Ovary (tissue), 10 donors: ENCODE measurements at places on chromosomes 1 and 21.
A peak's percentile ranks its signal among the peaks of the same experiment; 100 is the strongest.

GRCh38 chr1:223700942-223701637, 11.2 kb upstream of the CAPN2 start:
- peak; percentile 59 for DNase-seq

- no peak for DNase-seq
Observed at GRCh38 chr1:72442262-72442661, 159.9 kb upstream of the NEGR1 start.

- no peak for DNase-seq
Observed at GRCh38 chr21:42151948-42152220, 67.1 kb upstream of the ABCG1 start.

DNA sequence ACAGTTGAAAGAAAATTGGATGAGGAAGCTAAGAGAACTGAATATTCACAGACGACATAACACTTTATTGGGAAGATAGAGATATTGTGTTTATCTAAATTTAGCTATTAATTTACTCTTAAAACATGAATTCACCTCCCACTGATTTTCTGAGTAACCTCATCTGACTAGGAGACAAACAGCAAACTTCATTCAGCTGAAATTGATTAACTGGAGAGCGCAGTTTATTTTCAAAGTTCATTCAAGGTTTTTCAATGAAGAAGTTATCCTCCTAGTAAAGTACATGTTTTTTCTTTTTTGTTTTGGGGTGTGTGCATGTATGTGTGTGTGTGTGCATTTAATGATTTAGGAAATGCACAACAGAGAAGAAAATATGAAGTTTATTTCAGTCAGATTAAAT, 215.0 kb downstream of the KCNT2 start:
- no peak for DNase-seq

DNA sequence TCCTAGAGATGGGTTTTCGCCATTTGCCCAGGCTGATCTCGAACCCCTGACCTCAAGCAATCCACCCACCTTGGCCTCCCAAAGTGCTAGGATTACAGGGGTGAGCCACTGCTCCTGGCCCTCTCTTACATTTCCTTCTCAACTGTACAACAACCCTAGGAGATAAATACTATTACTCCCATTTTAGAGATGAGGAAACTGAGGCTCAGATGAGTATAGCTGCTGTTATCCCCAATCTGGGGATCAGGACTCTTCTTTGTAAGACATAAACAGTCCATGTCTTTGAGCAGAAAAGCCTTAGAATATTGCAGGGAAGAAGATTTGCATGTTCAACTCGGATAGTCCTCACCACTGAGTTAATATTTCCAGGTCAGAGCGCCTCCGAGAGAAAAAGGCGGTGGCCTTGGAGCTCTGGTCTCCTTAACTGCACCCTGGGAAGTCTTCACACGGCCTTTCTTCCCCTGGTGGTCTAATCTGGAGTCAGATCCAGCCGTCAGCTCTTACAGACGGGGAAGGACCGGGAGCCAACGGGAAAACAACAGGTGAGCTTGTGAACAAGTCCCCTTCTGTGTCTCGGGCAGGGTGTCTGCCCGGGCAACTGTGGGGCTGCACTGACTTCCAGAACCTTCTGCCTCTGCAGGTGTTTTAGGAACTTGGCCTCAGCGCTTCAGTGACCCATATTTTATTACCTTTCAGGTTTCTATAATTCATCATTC, 5.9 kb upstream of the OLIG1 start:
- no peak for DNase-seq

- DNase-seq = peak; percentile 43
Observed at GRCh38 chr1:169586395-169587255, at the start of gene F5. TSS of gene F5 (minus strand) at chr1:169586481. CDS start at chr1:169586386, 95 bp downstream.

DNA sequence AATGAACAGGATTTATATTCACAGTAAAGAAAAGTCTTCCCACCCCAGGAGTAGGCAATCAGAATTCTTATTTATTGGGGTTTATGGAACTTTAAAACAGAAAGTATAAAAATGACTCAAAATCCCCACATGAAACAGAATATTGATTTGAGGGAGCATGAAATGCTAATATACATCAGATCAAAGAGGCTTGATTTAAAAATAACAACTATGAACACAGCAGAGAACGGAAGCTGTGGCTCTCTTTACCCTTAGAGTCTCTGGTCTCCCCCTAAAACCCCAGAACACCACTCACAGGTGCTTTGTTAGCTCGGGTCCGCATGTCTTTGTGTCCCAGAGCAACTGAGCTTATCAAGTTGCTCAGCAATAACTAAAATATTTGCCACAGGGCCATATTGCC, 31.2 kb upstream of the FASLG start:
- DNase-seq = no peak

- no peak for DNase-seq
Observed at GRCh38 chr1:23194119-23194984, 22.9 kb downstream of the HTR1D start.

GRCh38 chr1:2358651-2359640, 32.4 kb downstream of the MORN1 start:
- DNase-seq = peak; percentile 29

DNA sequence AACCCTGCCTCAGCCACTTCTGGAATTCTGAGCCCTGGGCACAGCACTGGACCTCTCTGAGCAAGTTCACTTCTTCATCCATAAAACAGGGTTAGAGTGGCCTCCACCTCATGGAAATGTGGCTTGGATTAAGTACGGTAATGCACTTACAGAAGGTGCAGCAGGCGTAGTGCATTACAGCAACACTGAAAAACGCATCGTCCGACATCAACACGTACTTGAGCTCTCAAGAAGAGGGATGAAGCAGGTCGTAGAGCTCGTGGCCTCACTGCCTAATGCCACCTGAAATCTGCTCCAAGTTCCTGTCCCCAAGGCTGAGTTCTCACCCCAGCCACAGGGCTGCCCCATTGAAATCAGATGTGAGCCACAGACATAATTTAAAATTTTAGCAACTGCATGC, 650.1 kb downstream of the NPHP4 start:
- no peak for DNase-seq

GRCh38 chr21:44454747-44455523, at the start of gene LRRC3:
TSS of gene LRRC3 (plus strand) at chr21:44455510. CDS start at chr21:44456645, 1,135 bp downstream.
- peak; percentile 92 for DNase-seq

DNA sequence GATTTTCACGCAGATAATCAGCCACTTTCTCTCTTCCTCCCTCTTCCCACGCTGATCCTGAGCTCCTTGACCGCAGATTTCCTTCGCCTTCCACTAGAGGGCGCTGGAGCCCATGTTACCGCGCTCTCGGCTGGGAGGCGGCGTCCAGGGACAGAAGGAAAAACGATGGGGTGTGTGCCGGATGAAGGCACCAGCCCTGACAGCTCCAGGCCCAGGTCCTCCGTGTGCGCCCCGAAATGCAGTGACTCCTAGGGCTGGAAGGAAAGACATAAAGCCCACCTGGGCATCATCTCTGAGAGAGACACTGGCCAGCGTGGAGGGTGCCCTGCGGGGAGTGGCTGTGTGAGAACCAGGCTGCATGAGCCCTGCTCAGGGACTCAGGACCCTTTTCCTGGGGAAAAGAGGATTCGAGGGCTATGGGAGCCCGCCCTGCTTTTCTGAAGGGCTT, 44.9 kb upstream of the CYP2J2 start:
- peak; percentile 42 for DNase-seq

- DNase-seq = no peak
Observed at GRCh38 chr1:55534565-55535121, 319.5 kb upstream of the USP24 start.

DNA sequence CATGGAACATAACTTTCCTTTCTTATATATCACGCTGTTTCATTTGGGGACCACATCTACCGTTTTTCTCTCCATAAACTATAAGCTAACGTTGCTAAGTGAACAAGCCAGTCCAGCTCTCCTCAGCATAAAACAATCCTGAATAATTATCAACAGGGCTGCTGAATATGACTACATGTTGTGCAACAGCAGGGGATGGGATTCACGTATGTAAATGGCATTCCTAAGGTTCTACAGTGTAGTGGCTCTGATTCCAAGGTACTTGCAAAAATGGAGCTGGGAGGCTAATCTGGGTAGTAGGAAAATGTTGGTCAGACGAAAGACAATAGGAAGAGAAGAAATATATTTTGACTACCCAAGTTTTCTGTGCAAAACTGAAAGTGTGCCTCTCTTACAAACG, 262.8 kb downstream of the RWDD3 start:
- no peak for DNase-seq

GRCh38 chr1:94416901-94417727, 1.1 kb upstream of the ABCD3 start:
- peak; percentile 47 for DNase-seq

DNA sequence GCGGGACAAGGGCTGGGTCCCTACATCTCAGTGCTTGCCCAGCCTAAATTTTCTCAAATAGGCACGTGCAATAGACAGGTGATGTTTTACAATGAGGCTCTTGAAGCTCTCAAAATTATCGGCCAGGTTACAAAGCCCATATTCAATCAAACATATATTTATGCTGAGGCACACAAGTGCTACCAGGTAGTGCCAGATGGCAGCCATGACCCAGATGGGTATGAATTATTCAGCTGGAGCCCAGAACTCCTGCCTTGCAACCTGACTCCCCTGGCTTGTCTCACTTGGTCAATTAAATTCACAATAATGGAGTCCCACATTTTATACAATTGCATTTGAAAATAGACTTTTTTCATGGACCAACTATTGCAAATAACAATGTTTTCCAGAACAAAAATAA, 12.3 kb upstream of the ADAM30 start:
- no peak for DNase-seq

DNA sequence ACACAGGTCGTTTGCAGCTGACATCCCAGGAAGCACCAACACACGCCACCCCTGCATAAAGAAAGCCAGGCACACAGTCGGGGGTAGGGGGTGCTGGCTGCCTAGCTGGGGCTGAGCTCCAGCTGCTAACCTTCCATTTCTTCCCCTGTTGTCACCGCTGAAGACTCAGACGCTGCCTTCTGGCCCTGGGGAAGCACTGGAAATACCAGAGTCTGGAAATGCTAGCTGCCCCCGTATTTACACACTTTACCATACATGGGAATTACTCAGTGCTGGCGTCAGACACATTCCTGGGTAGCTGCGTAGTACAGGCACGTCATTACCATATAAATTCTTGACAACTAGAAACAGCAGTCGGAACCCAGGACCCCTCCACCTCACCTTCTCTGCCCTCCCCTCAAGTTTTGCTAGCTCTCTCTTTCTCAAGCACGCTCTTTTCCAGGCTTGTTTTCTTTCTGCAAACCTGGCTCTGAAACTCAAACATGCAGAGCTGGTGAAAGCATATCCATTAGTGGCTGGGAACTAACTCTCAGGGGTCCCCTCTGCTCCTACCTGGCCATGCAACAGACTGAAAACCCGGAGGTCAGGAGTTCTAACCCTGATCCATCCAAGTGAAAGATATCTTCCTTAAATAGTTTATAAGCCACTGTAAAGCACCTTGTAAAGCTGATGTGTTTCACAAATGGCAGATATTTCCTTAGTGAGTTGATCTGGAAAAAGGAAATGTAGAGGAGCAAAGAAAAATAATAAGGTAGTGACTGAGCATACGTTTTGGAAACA, 3.3 kb downstream of the CSRP1 start:
- peak; percentile 79 for DNase-seq

GRCh38 chr1:85611425-85611824, 30.9 kb downstream of the CCN1 start:
- DNase-seq = no peak

DNA sequence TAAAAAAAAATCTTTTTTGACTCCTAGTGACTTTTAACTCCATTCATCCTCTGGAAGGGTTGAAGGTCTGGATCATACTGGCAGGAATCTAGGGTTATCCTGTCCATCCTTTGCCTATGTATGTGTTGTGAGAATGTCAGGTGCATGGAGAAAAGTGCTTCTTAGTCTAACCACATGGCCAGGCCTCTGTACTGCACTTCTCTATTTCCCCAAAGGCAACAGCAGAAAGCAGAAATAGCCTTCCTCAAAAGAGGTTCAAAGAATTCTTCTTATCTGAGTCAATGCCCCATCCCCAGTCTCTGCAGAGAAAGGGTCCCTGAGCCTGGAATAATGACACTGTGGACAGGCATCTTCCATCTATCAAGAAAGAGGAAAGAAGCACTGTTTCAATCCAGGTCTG, 85.7 kb upstream of the CD34 start:
- DNase-seq = no peak

DNA sequence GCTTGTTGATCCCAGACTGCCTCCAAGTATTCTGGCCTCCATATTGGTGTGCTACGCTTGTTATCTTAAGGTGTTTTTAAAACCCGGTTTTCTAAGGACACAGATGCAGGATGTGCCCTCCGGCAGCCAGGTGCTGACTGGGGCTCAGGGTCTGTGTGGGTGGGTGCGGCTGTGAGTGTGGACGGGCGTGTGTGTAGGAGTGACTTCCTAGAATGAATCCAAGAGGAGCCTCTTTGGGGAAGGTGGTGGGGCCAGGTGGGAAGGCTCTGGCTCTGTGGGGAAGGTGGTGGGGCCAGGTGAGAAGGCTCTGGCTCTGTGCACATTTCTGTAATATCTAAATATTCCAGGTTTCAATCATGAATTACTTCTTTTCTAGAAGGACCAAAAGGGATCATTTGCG, 12.8 kb upstream of the TSPEAR start:
- no peak for DNase-seq

- DNase-seq = no peak
Observed at GRCh38 chr1:197632651-197633050, 142.6 kb downstream of the DENND1B start.

GRCh38 chr1:41802532-41803501, 115.9 kb downstream of the HIVEP3 start:
- no peak for DNase-seq

DNA sequence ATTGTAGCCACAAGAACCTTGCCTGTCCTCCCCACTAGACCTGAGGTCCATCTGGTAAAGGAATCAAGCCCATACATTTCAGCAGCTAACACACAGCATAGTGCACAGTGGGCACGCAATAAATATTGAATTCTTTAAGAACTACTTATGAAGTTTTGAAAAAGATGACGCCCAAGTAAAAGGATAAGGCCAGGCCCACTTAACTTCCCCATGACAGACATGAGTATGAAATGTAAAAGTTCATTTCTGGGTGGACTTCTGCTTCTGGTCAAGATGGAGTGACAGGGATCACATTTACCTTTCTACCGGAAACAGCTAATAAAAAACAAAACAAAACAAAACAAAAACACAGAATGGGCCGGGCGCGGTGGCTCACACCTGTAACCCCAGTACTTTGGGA, 25.4 kb downstream of the SORT1 start:
- DNase-seq = no peak

- DNase-seq = no peak
Observed at GRCh38 chr1:227888404-227889046, 59.2 kb downstream of the WNT9A start.

DNA sequence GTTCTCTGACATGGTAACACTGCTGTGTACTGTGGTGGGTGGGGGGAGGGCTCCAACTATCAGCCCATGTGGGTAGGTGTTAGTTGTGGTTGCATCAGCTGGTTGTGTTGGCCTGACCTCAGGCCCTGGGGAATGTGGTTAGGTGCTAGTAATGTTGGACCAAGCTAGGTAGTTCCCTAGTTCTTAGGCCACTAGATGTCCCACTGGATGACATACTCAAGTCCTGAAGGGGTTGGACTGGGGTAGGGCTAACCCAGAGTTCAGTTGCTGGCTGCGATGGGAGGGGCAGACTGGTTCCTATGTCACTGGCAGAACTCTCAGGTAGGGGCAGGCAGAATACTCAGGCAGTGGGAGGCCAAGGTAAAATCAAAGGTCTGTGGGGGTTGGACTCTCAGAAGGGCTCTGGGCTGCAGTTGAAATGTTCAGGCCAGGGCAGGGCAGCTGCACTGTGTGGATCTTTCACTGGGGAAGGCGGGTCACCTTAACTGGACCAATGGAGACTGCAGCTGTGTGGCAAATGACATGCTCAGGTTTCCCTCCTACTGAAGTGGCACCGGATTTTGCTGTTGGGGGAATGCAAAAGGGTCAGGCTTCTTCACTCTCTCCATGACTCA, 870.7 kb downstream of the LRRIQ3 start:
- DNase-seq = no peak
